ENCODE measurements at places on chromosomes 12 and 14.

DNA sequence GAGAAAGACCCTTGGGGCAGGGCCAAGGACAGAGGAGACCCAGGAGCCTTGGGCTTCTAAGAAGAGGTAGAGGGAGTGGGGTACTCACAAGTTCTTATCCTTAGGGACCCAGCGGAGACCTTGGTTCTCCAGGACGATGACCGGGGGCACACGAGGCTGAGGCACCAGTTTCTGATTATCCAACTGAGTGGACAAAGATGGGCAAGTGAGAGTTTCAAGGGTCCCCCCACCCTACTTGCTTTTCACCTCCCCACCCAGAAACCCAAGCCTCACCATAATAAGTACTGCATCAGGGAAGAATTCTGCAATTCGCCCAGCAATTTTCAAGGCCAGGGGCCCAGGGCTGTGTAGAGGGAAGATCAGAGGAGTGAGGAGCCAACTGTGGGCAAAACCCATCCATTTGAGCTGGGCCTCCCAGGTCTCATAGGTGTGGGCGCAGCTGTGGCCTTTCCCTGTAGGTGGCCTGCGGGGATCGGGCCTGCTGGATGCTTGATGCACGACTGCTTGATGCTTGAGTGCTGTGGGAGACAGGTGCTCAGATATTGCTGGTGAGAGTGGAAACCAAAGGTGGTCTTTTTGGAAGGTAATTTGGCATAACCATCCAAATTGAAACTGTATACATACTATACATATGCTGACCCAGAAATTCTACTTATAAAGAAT lies 2.0 kb downstream of the EMC9 start:
- no peak for DNase-seq

- no peak for DNase-seq
Observed at GRCh38 chr14:50099335-50099734, 17.0 kb downstream of the VCPKMT start.

DNA sequence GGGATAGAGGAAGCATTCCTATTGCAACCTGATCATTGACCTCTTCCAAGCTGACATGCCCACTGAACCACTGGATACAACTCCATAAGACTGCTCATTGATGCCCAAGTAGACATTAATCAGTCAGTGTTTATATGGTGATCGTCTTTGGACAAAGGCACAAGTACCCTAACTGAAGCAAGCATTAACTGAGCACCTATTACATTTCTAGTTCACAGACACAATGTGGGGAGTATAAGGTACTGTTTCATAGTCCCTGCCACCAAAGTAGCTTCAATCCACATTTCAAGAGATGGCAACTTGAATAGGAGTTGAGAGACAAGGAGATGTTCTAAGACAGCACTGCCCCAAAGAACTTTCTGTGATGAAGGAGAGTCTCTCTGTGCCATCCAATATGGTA lies 10.9 kb upstream of the COL2A1 start:
- no peak for DNase-seq

DNA sequence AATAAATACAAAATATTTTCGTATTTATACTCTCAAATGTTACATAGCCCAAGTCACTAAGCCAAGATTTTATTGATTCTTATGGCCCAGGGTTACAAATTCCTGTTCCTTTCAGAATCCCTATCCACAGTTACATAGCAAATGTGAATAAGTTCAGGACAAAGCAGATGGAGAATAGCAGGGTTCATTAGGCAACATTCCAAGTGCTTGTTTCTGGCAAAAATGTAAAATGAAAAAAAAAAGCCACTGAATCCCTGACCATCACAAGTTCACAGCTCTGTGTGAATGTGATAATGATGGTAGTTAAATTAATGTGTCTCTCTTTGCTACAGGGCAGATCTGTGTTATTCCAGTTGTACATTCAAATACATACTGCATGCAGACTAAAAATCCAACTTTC lies 74.6 kb downstream of the KCNC2 start:
- DNase-seq = no peak

DNA sequence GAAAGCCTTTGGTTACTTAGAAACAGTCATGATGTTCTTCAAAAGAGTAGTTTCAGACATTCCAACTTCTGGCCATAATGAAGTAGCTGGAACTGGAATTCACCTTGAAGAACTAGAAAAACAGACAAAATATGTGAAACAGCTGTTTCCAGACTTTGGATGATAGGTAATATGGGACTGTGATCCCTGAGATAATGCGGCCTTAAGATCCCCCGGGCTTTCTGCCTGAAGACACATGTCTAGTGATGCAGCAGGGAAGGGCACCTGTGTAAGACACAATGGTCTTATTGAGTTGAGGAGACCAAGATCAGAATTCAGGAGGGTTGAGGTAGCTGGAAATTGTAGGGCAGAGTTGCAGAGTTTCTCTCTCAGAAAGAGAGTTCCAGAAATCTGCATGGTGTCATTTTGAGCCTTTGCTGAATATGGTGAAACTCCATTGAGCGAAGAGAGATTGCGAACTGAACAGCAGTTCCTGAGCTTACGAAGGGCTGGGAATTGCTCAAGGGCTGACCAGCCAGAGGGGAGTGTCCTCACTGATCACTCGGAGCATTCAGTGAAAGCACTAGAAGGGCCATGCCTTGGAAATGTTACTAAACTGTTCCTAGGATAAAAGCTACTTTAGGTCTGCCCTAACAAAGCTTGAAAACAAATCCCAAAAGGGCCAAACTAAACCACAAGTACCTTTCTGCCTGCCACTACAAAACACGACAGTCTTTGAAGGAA lies 41.7 kb upstream of the FRS2 start:
- no peak for DNase-seq

- DNase-seq = peak; percentile 31
Observed at GRCh38 chr12:58346032-58346632, 404.8 kb downstream of the ATP23 start.

DNA sequence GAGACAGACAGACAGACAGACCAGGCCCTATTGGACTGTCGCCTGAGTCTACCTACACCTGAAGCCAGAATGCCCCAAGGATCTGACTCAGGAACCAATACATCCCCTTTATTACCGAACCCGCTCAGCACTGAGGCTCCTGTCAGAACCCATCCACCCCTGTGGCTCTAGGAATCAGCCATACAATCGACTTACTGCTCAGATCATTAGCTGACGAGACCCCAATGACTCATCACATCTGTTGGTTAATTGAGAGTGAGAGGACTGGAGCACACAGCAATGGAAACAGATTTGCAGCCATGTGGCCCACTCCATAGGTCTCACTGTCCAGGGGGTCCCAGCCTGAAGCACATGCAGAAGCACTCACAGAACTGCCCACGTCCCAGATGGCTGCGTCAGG lies 15.2 kb downstream of the ITPK1 start:
- DNase-seq = no peak

DNA sequence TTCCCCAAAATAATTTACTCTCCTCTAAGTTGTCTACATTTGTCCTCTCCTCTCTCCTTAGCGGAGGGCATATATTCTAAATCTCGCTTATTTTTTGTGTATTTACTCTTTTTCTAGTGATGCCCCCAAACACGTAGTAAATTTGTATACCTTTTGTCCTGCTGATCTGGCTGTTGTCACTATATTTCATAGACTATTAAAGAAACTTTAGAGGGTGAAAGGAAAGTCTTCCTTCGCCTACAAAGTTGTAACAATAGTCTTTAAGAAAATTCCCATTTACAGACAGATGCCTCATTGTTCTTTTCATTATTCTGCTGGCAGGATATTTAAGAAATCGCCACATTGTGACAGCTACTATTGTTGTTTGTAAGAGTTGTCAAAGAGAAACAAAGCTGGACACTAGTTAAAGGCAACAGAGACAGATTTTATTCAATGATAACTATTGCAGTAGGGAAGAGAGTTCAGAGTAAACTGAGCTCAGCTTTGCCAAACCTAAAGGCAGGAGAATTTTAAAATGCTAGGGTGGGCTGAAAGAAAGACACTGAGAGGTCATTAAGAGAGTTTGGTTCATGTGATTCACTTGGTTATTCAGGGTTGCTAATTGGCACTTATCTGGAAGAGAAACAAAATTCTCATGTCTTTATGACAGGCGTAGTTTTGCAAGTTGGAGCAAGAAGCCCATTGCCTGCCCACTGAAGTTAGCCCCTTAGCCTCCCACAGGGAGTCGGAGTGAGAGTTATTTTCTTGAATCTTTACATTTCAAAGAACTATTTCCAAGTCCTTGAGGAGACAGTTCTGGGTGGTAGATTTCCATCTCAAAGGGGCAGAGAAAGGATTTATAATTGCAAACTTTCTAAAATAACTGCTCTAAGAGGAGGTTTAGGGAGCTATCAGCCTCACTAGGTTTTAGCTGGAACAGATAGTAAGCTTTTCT lies 1272.5 kb upstream of the SEL1L start:
- DNase-seq = no peak

- DNase-seq = no peak
Observed at GRCh38 chr12:47221256-47222023, 141.7 kb upstream of the AMIGO2 start.

- DNase-seq = no peak
Observed at GRCh38 chr14:35470755-35471154, 63.2 kb upstream of the INSM2 start.

GRCh38 chr14:21108791-21109190 lies 7.9 kb downstream of the TMEM253 start:
- DNase-seq = no peak

- DNase-seq = no peak
Observed at GRCh38 chr14:33931461-33931860, 19.4 kb downstream of the EGLN3 start.

DNA sequence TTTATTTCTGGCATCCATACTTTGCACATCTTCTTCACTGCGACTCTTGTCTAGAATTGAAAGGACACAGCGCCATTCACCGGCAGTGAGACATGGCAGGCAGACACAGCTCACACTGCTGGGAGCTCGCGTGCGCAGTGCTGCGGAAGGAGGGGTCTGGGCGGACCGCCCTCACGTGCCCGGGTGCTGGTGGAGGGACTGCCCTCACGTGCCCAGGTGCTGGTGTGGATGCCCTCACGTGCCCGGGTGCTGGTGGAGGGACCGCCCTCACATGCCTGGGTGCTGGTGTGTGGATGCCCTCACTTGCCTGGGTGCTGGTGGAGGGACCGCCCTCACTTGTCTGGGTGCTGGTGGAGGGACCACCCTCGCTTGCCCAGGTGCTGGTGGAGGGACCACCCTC lies 27.9 kb upstream of the GOLGA3 start:
- no peak for DNase-seq

- no peak for DNase-seq
Observed at GRCh38 chr12:104975587-104976343, 10.4 kb upstream of the NOPCHAP1 start.

GRCh38 chr12:47837190-47838171 lies 17.8 kb upstream of the HDAC7 start:
- DNase-seq = no peak

DNA sequence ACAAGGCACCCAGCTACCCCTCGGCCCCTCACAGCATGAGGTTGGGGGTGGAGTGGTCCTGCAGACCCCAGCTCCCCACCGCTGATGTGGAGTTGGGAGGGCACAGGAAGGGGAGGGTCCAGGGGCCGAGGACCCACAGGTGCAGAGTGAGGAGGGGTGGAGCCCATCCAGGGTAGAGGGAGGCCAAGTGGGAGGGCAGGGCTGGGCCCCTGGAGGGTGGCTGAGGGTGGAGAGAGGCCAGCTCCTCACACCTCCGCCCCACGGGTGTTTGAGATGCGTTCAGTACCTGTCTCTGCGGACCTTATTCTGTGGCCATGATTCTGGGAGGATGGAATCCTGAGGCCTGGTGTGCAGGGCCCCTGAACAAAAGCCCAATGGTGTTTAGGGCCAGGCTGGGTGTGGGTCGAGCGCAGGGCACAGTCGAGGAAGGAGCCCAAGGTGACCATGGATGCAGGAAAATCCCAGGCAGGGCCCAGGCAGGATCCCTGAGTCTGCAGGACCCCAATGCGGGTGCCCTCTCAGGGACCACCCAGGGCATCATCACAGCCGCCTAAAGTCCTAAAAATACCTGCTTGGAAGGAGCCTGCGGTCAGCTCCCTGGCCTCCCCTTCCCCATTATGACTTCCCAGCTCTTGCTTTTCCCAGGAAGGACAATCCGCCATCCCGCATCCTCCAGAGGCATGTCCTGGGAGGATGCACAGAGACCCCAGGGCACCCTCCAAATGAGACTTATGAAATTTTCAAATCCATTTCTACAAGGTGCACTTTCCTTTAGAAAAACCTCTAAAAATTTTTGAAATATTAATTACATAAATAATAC lies 377.1 kb upstream of the SFSWAP start:
- no peak for DNase-seq

DNA sequence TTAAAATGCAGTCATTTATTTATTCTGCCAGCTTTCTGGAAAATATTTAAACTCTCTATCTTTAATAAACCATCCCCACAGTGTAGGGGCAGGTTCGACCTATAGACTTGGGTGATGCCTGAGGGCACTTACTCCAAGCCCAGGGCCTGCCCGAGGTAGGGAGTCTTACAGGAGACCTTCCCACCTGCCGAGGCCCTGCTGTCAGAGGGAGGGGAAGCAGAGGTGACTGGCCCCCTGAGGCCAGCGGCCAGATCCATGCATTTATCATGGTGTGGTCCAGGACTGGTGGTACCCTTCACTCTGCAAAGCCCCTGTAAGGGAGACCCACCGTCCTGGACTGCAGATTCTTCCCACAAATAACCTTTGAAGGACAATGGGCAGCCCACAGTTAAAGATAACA lies 7.6 kb downstream of the EML1 start:
- DNase-seq = no peak

DNA sequence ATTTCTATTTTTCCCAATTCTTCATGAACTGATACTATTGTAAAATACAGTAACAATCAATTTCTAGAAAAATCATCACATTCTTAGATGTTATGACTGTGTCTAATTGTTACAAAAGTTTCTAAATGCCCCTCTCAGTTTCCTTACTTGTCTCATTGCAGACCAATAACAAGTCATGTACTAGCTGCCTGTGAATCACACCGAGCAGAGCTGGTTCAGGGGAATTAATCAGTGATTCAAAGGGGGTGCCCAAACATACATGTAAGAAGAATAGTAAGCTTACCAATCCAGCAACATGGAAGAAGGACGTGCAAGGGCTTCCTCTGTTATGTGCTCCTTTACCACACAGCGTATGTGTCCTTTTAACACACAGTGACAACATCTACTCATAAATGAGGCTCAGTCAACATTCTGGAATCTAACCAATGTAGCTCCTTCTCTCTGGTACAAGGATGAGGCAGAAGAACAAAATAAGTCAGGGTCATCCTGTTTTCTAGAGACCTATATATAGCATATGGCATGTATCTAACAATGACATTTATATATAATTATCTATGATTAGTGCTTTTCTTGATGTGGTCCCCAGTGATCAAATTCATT lies 126.4 kb downstream of the SCN8A start:
- DNase-seq = no peak
